ENCODE measurements at places on chromosomes 4 and X.
A peak's percentile ranks its signal among the peaks of the same experiment; 100 is the strongest.

DNA sequence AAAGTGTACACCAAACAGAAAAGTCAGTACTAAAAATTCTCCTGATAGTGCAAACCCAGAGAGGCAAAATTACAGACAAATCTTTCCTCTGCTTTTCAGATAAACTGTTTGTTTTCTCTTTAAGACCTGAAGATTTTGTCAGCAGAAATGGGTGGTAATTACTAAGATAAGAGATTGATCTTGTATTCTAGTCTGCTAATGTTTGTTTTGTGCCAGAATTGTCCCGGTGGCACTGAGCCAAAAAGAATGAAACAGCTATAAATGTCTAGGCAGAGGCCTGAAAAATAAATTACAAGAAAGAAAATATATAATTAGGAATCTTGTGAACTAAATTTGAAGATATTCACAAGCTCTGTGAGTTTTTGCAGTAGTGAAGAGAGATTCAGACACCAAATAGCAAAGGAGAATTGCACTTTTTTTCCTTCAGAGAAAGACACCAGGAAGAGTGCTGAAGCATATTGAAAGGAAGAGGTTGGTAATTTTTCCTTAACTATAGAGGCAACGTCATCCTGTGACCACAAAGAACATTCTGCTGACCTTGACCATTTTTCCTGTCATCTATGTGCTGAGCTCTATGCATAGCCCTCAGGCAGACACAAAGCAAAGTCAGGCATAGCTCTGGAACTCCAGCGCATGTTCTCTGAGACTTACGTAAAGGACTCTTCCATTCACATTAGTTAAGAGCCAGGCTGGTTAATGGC lies 314.5 kb upstream of the RASGEF1B start:
- DNase-seq = no peak

- no peak for DNase-seq
Observed at GRCh38 chr4:103197765-103198110, 405 bp downstream of the CENPE start.

GRCh38 chr4:155900381-155900780 lies 3.1 kb upstream of the TDO2 start:
- no peak for DNase-seq

- peak; percentile 36 for DNase-seq
Observed at GRCh38 chr4:139815778-139816601, 150.4 kb downstream of the MGST2 start.

DNA sequence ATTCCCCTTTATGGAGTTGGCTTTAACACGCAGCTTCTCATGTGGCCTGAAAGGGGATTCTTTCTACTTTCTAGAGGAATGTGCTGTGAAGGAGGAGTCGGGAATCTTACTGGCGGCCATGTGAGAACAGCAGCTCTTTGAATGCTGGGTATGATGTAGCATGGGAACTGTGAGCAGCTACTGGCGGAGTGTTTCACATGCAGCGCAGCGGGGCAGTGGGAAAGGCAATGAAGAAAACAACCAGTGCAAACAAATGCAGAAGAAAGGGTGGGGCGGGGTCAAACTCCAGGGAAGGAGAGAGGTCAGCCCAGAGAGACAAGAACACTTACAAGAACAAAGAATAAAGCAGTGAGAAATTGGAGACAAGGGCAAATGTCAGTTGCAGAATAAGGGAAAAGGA lies 363.8 kb upstream of the FTHL17 start:
- DNase-seq = no peak

Data from AML-193 (cell line).